CD8-positive, alpha-beta memory T cell (primary cell): ENCODE measurements at places on chromosomes 6 and 20.

DNA sequence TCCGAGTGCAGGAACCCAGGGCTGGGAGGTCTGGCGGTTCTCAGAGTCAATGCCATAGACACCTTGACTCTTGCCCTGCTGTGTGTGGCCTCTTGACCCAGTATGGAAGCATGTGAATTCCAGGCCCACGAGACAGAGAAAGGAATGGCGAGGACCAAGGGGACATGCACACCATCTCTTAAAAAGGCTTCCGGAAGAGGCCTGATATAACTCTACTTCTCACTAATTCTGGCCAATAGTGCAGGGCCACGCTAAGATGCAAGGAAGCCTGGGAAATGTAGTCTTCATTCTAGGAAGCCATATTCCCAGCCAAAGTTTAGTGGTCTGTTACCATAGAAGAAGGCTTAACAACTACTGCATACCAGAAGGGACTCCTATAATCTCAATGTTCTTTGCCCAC lies 177.0 kb upstream of the KCNG1 start:
- H3K4me1 ChIP-seq, result no peaks in the 10 kb centered on the region
- no peaks in the 10 kb centered on the region for H3K27me3 ChIP-seq
- H3K27ac ChIP-seq, result no peak overlapping the region
- no peak for DNase-seq

GRCh38 chr6:118971682-118972081 lies 36.7 kb upstream of the MCM9 start:
- no peak for DNase-seq
- H3K27me3 ChIP-seq, result no peaks in the 10 kb centered on the region
- H3K27ac ChIP-seq, result no peak overlapping the region
- H3K4me1 ChIP-seq, result no peaks in the 10 kb centered on the region
- H3K4me3 ChIP-seq, result no peak overlapping the region

GRCh38 chr6:76644231-76644630 lies 571.8 kb upstream of the IMPG1 start:
- H3K36me3 ChIP-seq, result no peaks in the 10 kb centered on the region
- no peaks in the 10 kb centered on the region for H3K4me1 ChIP-seq

GRCh38 chr6:31952140-31952805 lies 6.4 kb downstream of the CFB start:
- no peak overlapping the region for H3K27ac ChIP-seq
- H3K36me3 ChIP-seq, result peaks cover 38% of the 10 kb centered on the region
- peak; percentile 24 for DNase-seq
- peaks cover under 1% of the 10 kb centered on the region for H3K4me1 ChIP-seq
- H3K4me3 ChIP-seq, result no peak overlapping the region

GRCh38 chr6:148324297-148324985 lies 18.2 kb upstream of the SASH1 start:
- no peaks in the 10 kb centered on the region for H3K27me3 ChIP-seq
- H3K36me3 ChIP-seq, result no peaks in the 10 kb centered on the region
- H3K4me3 ChIP-seq, result no peak overlapping the region
- no peak for DNase-seq
- H3K4me1 ChIP-seq, result no peaks in the 10 kb centered on the region

GRCh38 chr6:134172020-134172705 lies 119.7 kb upstream of the SLC2A12 start:
- no peaks in the 10 kb centered on the region for H3K27me3 ChIP-seq
- DNase-seq, result no peak
- H3K36me3 ChIP-seq, result peaks cover 33% of the 10 kb centered on the region

DNA sequence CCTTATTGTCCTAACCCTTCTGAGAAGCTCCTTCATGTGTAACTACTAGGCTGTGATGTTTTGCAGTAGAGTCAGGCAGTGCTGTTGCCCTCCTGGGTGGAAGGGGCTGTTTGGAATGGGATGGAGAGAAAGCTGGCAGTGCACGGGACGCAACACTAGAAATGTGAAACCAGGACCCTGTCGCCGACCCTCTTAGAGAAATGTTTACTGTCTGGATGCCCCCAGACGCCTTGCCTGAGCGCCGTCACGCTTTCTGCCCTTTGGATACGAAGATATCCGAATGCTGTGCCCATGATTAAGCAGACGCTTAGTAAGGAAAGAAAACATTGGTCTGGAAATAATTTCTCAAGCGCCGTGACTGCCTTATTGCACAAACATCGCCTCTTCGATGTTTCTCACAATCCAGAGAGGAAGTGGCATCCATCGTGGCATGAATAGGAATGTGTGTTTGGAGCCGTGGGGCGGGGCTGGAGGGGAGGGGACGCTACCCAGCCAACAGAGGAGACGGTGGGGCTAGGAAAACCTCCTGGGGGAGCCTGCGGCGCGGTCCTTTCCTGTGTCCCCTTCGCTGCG lies 661 bp upstream of the PPP1R14C start:
- DNase-seq, result no peak
- H3K4me1 ChIP-seq, result no peaks in the 10 kb centered on the region
- no peaks in the 10 kb centered on the region for H3K36me3 ChIP-seq
- H3K27ac ChIP-seq, result no peak overlapping the region
- H3K4me3 ChIP-seq, result no peak overlapping the region

- H3K36me3 ChIP-seq, result no peaks in the 10 kb centered on the region
- H3K27ac ChIP-seq, result no peak overlapping the region
- H3K4me3 ChIP-seq, result no peak overlapping the region
- DNase-seq, result no peak
- H3K4me1 ChIP-seq, result no peaks in the 10 kb centered on the region
Observed at GRCh38 chr6:54618572-54618971, 228.0 kb upstream of the FAM83B start.

DNA sequence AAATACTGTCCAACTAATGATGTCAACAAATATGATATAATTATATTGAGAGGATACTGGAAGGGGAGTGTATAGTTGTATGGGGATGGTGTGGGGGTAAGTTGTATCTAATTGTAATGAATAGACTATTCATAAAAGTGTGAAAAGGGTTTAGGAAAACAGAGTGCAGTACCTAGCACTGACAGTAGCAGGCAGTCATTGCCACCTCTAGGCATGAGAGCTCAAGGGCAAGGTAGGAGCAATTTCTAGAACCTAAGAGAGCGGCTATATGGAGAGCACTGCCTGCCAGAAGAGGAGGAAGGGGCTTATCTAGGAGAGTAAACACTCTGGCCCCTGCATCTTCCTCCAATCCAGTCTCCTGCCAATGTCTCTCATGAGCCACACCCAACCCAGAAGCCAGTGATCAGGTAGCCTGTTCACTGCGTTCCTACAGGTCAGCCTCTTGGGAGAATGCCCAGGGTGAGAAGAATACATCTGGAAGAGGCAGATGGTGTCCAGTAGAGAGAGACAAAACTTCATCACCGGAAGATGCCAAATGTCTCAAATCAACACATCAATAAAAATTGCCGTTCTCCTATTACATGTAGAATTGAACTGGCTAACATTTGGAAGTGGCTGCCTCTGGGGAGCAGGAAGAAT lies 200.0 kb downstream of the LY86 start:
- peak; percentile 8 for DNase-seq
- H3K4me1 ChIP-seq, result no peaks in the 10 kb centered on the region
- H3K27ac ChIP-seq, result no peak overlapping the region
- no peaks in the 10 kb centered on the region for H3K36me3 ChIP-seq

DNA sequence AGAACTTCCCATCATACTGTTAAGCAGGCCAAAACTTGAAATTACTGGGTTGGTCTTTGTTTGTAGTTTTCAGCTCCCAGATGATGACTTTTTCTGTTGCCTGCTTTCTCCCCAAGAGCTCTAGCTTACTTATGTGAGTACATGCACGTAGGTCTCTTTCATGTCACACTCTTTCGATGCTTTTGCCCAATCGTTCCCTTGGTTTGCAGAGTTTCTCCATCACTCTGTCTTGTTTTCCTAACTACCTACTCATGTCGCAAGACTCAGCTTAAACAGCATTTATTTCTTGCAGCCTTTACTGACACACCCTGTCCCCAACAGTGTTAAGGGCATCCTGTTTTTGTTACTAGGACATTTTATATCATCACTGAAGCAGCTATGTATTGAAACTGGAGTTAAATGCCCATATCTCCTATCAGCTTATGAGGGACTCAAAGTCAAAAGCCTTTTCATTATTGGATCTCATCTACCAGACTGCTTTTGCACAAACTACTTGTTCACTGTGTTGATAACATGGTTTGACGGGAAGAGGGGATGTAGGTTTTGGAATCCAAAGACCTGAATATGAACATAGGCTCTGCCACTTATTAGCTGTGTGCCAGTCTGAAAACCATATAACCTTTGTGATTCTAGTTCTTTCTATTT lies 2.9 kb downstream of the ARG1 start:
- no peaks in the 10 kb centered on the region for H3K27me3 ChIP-seq
- H3K4me3 ChIP-seq, result no peak overlapping the region
- no peaks in the 10 kb centered on the region for H3K4me1 ChIP-seq
- H3K36me3 ChIP-seq, result peaks cover 9% of the 10 kb centered on the region
- DNase-seq, result no peak

DNA sequence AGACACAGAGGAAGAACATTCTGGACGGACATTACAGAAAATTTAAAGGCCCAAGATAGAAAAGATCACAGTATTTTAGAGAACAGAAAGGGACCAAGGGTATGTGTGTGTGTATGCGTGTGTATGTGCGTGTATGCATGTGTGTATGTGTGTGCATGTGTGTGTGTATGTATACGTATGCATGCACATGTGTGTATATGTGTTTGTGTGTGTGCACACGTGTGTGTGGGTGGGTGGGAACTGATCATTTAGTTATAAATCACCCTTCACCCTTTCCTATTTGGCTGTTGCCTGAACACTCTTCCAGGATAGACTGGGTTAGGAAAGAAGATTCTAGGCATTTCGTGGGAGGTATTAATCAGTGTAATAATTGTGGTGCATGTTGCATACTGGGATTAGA lies 634.4 kb downstream of the DHX35 start:
- no peak overlapping the region for H3K27ac ChIP-seq
- H3K4me1 ChIP-seq, result no peaks in the 10 kb centered on the region
- no peak overlapping the region for H3K4me3 ChIP-seq
- no peak for DNase-seq
- H3K36me3 ChIP-seq, result no peaks in the 10 kb centered on the region
- no peaks in the 10 kb centered on the region for H3K27me3 ChIP-seq

DNA sequence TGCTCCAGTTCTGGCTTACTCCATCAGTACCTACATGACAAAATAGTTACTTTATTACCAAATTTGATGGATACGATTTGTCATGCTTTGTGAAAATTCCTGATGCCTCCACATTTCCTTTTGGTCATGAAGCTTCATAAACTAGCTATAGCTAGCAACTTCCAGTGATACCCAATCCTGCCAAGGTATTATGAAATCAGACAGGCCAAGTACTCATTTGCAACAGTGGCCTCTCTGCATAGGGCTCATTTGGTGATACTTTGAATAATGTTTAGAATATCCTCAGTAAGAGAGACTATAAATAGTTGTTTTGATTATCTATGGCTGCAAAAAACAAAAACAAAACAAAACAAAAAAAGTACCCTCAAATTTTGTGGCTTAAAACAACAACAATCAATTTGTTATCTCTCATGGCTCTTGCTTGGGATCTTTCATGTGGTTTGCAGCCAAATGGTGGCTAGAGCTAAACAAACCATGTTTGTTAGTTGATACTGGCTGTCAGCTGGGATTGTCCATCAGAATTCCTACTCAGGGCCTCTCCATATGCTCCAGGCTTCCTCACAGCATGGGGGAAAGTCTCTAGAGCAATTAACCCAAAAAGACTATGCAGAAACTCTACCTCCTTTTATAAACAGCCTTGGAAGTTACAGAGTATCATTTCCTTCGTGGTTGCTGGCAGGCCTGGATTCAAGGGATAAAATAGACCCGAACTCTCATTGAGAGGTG lies 10.1 kb upstream of the PRL start:
- no peak overlapping the region for H3K4me3 ChIP-seq
- no peaks in the 10 kb centered on the region for H3K4me1 ChIP-seq
- H3K27me3 ChIP-seq, result no peaks in the 10 kb centered on the region
- H3K36me3 ChIP-seq, result no peaks in the 10 kb centered on the region
- no peak overlapping the region for H3K27ac ChIP-seq
- DNase-seq, result no peak

- no peak for DNase-seq
- no peak overlapping the region for H3K4me3 ChIP-seq
- no peak overlapping the region for H3K27ac ChIP-seq
- H3K27me3 ChIP-seq, result no peaks in the 10 kb centered on the region
- H3K4me1 ChIP-seq, result no peaks in the 10 kb centered on the region
Observed at GRCh38 chr20:37362821-37363220, 16.9 kb downstream of the SRC start.

DNA sequence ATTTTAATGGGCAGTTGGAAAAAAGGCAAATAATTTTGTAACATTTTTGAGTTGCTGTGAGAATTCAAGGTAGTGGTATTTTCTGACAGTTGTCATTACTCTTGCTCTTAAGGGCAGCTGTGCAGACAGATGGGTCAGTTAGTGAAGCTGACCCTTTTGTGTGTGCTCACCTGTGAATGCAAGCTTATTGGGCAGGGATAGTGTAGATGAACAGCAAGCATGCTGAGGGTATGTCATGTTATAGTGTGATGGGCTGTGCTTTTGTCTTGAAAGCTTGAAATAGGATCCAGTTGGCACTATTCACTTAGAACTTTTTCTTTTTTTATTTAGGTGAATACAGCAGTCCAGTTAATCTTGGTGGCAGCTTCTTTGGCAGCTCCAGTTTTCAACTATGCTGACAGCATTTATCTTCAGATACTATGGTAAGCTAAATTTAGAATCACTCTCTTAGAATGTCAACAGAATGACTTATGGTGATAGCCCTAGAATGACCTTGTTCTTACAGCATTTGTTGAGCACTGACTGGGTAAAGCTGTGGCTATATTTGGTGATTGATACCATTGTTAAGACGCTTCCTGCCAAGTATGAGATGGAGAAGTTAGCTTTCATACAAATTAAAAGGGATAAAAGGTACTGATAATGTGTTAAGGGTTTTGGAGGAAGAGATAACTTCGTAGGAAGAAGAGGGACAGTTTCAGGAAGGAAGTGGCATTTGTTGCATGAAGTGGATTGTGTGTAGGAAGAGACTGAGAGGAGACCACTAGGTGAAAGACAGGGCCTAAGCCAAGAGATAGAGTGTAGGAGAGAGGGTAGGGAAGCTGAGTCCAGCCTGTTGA lies 19.5 kb downstream of the LRRN4 start:
- H3K36me3 ChIP-seq, result peaks cover 30% of the 10 kb centered on the region
- peaks cover 6% of the 10 kb centered on the region for H3K4me1 ChIP-seq
- H3K27ac ChIP-seq, result no peak overlapping the region
- DNase-seq, result no peak
- no peak overlapping the region for H3K4me3 ChIP-seq
- no peaks in the 10 kb centered on the region for H3K27me3 ChIP-seq

DNA sequence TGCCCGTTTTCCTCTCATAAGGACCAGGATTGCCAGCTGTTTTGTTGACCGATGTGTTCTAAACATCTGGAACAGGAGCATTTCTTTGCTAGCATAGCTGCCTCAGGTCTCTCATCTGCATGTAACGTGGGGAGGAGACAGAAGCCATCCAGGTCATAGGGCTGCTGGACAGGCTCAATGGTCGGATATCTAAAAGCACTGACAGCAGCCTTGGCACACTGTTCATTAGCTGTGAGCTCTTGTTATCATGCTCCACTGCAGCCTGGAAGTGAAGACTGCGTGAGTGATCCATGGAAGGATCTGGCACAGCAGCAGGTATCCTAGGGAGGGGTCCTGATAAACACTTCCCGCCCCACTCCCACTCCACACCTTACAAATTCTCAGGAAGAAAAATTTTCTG lies 175.3 kb downstream of the LRFN2 start:
- no peaks in the 10 kb centered on the region for H3K27me3 ChIP-seq
- DNase-seq, result no peak
- H3K36me3 ChIP-seq, result no peaks in the 10 kb centered on the region
- H3K27ac ChIP-seq, result no peak overlapping the region
- H3K4me3 ChIP-seq, result no peak overlapping the region

- no peak overlapping the region for H3K4me3 ChIP-seq
- no peak for DNase-seq
- no peaks in the 10 kb centered on the region for H3K36me3 ChIP-seq
- H3K27me3 ChIP-seq, result no peaks in the 10 kb centered on the region
- H3K4me1 ChIP-seq, result no peaks in the 10 kb centered on the region
Observed at GRCh38 chr6:52016915-52017748, 70.3 kb downstream of the PKHD1 start.
